ENCODE measurements at places on chromosomes 3 and 15.

GRCh38 chr3:99131876-99132275 is 230.4 kb upstream of the DCBLD2 start:
- DNase-seq: peak; percentile 65

- DNase-seq: no peak
These were observed 17.2 kb upstream of the GOLIM4 start for GRCh38 chr3:168112894-168113293.

GRCh38 chr3:58526515-58526957 is 10.5 kb downstream of the ACOX2 start:
- peak; percentile 90 for DNase-seq

DNA sequence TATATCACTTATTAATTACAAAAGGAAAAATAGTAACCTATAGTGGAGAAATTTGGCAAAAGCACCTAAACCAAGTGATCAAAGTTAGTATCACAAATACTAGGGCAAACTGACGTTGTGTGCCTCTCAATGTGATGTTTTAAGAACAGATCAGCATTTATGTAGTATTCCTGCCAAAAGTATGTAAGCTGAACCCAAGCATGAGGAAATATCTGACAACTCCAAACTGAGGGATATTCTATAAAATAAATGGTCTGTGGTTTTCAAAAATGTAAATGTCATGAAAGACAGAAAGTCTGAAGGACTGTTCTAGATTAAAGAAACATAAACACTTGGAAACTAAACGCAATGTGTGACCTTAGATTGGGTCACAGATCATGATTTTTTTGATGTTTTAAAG is 34.3 kb upstream of the PIK3CA start:
- DNase-seq: peak; percentile 14

- DNase-seq: no peak
These were observed 4.5 kb downstream of the CPN2 start for GRCh38 chr3:194346621-194347020.

DNA sequence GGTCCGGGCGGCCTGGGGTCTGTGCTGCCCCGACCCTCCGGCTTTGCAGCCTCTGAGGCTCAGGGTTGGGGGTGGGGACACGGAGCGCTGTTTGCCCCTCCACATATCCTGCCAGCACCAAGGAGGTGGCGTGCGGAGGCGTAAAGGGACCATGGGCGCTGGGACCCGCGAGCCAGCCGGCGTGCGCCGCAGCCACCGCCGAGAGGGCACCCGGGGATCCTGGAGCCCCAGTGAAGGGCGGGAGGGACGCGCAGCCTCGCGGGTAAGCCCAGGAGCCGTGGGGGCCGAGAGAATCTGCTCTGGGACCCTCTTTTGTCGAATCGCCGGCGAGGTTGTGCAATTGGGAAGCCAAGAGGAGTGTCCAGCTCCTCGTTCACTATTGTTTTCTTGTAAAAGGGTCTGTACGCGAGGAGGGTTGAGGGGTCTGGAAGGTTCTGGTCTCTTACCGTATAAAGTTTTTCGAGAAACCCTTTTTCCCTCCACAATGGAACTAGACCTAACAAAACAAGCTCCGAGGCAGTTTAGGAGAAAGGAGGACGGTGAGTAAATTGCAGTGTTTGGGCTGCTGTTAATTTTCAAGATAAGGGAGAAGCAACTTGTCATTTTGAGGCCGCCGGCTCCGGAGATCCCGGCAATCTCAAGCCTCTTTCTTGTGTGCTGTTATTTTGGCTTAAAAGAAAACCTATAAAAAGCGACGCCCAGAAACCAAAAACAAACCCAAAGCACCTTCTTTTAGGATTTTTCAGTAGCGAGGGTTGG is 29.9 kb upstream of the ST3GAL6 start:
- DNase-seq: peak; percentile 39

Data from EL (cell line).